ENCODE measurements at places on chromosomes 4 and X. TPM values are rescaled to one million over a fixed set of nuclear protein-coding genes. Genes with fewer than 3 reads are reported as not detected.

IL3RA gene
- total RNA-seq: 71.9 TPM

GPC3 gene
- 0.75 TPM for total RNA-seq

IGBP1 gene
- total RNA-seq: 20.1 TPM

YIPF7 gene
- total RNA-seq: not detected

All from ascending aorta (tissue), 2 donors.